Cardiac muscle cell (in vitro differentiated cells and primary cell): ENCODE measurements at places on chromosomes 11 and 22. TPM values are rescaled to one million over a fixed set of nuclear protein-coding genes. Genes with fewer than 3 reads are reported as not detected.

GRCh38 chr11:133895551-133895950, 50.2 kb upstream of the SPATA19 start:
- H3K27me3 ChIP-seq, result no peaks in the 10 kb centered on the region
- no peak overlapping the region for H3K4me3 ChIP-seq
- no peak for DNase-seq
- H3K4me1 ChIP-seq, result no peaks in the 10 kb centered on the region
- no peak overlapping the region for H3K27ac ChIP-seq

DNA sequence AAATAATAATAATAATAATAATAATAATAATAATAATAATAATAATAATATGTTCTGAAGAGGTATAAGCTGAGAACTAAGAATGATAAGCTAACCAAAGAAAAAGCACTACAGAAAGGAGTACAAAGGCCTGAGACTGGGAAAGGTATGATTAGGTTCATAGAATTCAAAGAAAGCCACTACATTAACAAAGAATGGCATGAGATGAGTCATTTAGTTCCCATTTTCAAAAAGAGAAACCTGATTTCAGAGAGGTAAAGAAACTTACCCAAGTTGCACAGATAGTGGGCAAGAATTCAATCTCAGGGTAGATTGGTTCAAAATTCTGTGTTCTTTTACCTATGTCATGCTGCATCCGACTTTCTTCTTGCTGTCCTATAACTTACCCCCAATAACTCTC, 350.9 kb downstream of the TTC28 start:
- H3K4me3 ChIP-seq, result no peak overlapping the region
- peaks cover 9% of the 10 kb centered on the region for H3K4me1 ChIP-seq
- H3K27ac ChIP-seq, result no peak overlapping the region
- no peaks in the 10 kb centered on the region for H3K27me3 ChIP-seq
- DNase-seq, result no peak

DNA sequence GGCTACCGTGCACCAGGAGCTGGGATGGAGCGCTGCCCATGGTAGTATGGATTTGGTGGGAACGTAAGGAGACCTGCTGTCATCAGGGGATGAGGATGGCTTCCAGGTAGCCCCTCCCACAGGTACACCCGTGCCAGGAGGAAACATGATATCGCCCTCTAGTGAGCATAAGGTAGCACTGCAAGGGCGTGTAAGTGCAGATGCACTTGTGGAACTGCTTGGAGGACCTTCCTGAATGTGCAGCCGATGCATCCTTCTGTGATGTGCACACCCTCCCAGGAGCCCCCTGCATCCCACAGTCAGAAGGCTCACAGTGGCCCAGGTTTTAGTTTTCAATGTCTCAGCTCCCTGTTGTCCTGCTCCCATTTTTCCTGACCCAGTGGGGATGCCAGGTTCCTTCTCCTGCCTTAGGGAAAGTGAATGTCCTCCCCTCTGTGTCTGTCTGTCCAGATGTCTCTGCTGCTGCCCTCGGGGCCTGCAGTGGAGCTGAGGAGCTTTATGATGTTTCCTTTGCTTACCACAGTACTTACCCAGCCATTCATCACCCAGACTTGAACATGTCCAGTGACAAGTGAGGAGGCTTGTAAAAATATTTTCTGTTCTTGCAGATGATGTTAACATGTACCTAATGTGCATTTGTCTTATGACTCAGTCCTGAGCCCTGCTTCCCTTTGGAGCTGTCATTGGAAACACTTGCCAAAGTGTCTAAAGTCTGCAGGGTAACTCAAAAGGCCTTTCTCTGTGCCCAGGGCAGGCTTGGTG, 49.2 kb downstream of the DBX1 start:
- H3K4me3 ChIP-seq, result no peak overlapping the region
- H3K27me3 ChIP-seq, result no peaks in the 10 kb centered on the region
- H3K4me1 ChIP-seq, result no peaks in the 10 kb centered on the region
- no peak overlapping the region for H3K27ac ChIP-seq
- DNase-seq, result peak; percentile 56

- H3K4me3 ChIP-seq, result no peak overlapping the region
- DNase-seq, result no peak
- peaks cover 10% of the 10 kb centered on the region for H3K4me1 ChIP-seq
- H3K36me3 ChIP-seq, result no peaks in the 10 kb centered on the region
- no peaks in the 10 kb centered on the region for H3K27me3 ChIP-seq
Observed at GRCh38 chr22:25159028-25159427, 40.6 kb upstream of the CRYBB3 start.

Gene TRIM48
- total RNA-seq, result not detected in 2 replicates

DNA sequence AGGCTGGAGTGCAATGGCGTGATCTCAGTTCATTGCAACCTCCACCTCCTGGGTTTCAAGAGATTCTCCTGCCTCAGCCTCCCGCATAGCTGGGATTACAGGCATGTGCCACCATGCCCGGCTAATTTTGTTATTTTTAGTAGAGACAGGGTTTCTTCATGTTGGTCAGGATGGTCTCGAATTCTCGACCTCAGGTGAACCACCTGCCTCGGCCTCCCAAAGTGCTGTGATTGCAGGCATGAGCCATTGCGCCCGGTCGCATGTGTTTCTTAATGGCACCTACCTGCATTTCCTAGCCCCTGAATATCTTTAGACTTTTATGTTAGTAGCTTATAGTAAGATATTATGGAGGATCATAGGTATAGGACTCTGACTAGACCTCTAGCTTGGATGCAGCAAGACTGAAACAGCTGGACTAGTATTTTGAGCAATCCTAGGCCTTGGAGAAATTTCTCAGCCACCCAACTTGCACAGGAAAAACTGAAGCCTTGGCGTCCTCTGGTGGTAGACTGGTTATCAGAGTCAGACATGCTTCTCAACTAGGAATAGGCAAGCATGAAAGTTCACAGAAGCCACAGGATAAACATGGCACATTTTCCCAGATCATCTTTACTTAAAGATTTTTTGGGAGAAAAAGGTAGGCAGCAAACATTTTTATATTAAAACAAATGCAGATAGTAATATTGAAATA, 22.7 kb upstream of the C1QTNF4 start:
- peaks cover 18% of the 10 kb centered on the region for H3K36me3 ChIP-seq
- H3K4me3 ChIP-seq, result no peak overlapping the region
- peak overlapping the region; percentile 14 for H3K27ac ChIP-seq
- no peaks in the 10 kb centered on the region for H3K27me3 ChIP-seq
- H3K4me1 ChIP-seq, result no peaks in the 10 kb centered on the region

DNA sequence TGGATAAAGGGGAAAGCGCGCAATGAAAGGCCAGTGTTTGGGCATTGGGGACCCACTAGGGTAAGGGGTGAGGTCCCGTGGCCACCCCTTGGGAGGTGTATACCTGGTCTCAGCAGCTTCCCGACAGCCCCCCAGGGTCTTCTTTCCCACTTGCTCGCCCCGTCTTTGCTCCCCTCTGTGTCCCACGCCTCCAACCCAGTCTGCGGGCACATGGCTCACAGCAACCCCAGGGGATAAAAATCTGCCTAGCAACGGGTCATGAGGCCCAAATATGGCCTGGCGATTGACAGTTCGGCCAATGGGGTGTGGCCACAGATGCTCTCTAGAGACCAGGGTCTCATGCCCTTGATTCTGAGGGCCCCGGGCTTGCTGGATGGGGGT, 41.6 kb downstream of the AHNAK start:
- peak; percentile 24 for DNase-seq
- H3K4me3 ChIP-seq, result no peak overlapping the region
- no peaks in the 10 kb centered on the region for H3K27me3 ChIP-seq
- H3K27ac ChIP-seq, result no peak overlapping the region
- H3K4me1 ChIP-seq, result peaks cover 43% of the 10 kb centered on the region
- no peaks in the 10 kb centered on the region for H3K36me3 ChIP-seq

DNA sequence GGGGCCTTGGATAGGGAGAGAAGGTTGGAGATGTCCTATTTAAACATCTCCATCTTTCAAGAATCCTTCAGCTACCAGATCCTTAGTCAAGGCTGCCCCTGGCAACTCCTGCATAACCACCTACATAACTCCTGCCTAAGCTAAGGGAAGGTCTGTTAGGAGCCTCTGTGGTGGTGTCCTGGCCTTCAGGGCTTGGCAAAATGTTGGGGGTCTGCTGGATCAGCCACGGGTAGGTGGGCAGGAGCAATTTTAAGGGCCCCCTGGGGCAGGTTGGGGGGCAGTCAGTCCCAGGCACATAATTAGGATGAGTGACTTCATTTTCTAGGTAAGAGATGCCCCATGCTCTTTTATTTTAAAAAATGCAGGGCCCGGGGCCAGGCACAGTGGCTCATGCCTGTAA, 25.9 kb downstream of the USH1C start:
- DNase-seq, result no peak
- H3K27me3 ChIP-seq, result no peaks in the 10 kb centered on the region
- no peaks in the 10 kb centered on the region for H3K4me1 ChIP-seq
- H3K36me3 ChIP-seq, result no peaks in the 10 kb centered on the region
- H3K4me3 ChIP-seq, result no peak overlapping the region
- no peak overlapping the region for H3K27ac ChIP-seq

Gene HBB
- total RNA-seq, result not detected in 2 replicates

GRCh38 chr11:41786087-41786486, 326.6 kb upstream of the LRRC4C start:
- no peak overlapping the region for H3K27ac ChIP-seq
- no peaks in the 10 kb centered on the region for H3K36me3 ChIP-seq
- H3K4me3 ChIP-seq, result no peak overlapping the region
- H3K27me3 ChIP-seq, result no peaks in the 10 kb centered on the region
- DNase-seq, result no peak

DNA sequence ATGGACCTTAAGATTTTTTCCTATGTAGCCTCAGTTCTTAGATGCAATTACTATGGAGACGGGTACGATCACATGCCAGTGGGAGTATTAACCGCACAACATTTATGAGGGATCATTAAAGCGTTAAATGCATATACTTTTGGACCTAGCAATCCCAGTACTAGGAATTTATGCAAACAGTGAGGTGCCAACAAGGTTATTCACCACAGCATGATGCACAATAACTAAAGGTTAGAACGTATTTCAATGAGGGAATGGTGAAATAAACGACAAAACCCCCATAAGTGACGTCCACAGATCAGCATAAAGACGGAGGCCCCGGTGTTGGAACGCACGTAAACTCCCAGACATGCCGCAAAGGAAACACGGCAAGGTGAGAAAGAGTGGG, 539 bp downstream of the SIRT3 start:
- peaks cover 10% of the 10 kb centered on the region for H3K4me1 ChIP-seq
- H3K36me3 ChIP-seq, result no peaks in the 10 kb centered on the region
- DNase-seq, result no peak
- H3K27ac ChIP-seq, result peak overlapping the region; percentile 93

GRCh38 chr11:11387622-11388305, 34.7 kb upstream of the CSNK2A3 start:
- H3K36me3 ChIP-seq, result no peaks in the 10 kb centered on the region
- no peak for DNase-seq
- no peaks in the 10 kb centered on the region for H3K4me1 ChIP-seq
- no peaks in the 10 kb centered on the region for H3K27me3 ChIP-seq
- no peak overlapping the region for H3K27ac ChIP-seq

GRCh38 chr22:41001722-41002122, 50.5 kb downstream of the RBX1 start:
- H3K27me3 ChIP-seq, result no peaks in the 10 kb centered on the region
- H3K27ac ChIP-seq, result no peak overlapping the region
- peak; percentile 45 for DNase-seq

Gene OR8G1
- not detected in 2 replicates for total RNA-seq

GRCh38 chr11:130691581-130691980, 224.7 kb downstream of the SNX19 start:
- no peak for DNase-seq
- H3K4me3 ChIP-seq, result no peak overlapping the region
- H3K27me3 ChIP-seq, result no peaks in the 10 kb centered on the region
- no peaks in the 10 kb centered on the region for H3K4me1 ChIP-seq

GRCh38 chr11:63015521-63016215, at the start of gene SLC22A8:
SLC22A8 (minus strand) TSS chr11:63015841; CDS start chr11:63014958, 883 bp downstream.
- H3K27ac ChIP-seq, result no peak within 1 kb of the TSS
- H3K4me1 ChIP-seq, result peaks cover 5% of the 10 kb centered on the region
- H3K27me3 ChIP-seq, result no peaks in the 10 kb centered on the region
- H3K4me3 ChIP-seq, result no peak within 1 kb of the TSS
- H3K36me3 ChIP-seq, result no peaks in the 10 kb centered on the region

Gene ASRGL1
- 6.8 and 6.9 TPM in 2 replicates for total RNA-seq

DNA sequence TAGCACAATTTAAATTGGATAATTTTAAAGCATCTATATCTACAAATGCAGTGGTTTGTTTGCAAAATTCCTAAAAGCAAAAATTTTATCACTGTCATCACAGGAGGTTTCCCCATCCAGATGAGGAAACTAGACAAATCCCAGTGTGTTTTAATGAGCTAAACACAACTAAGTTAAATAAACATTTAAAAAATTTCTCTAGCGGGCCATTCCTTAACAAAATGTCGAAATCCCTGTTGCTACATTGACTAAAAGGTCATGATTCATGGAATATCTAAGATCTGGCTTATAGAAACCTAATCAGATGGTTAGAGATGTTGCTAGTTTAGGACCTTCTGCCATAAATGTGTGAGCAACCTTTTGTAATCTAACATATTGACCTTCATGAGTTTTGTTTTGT, 107.3 kb upstream of the BDNF start:
- no peak overlapping the region for H3K27ac ChIP-seq
- H3K4me3 ChIP-seq, result no peak overlapping the region
- H3K4me1 ChIP-seq, result no peaks in the 10 kb centered on the region
- DNase-seq, result no peak
- H3K27me3 ChIP-seq, result no peaks in the 10 kb centered on the region
- no peaks in the 10 kb centered on the region for H3K36me3 ChIP-seq

Gene SLC6A5
- 0.07 TPM in 1 of 2 replicates, not detected in the other for total RNA-seq

DNA sequence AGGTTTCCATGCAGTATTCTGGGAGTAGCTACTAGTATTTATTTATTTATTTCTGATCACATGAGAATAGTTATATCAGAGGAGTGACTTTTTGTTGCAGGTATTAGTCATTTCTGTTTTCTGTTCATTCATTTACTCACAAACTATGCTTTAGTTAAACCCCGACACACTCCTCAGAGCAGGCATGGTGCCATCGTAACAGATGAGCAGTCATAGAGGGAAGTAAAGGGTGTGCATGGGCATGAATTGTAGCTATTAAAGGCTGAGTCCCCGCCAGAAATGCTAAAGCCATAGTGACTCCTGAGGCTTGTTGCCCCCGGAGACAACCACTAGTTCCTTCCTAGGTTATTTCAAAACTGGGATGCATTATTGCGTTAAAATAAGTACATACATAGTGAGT, 10.6 kb downstream of the JHY start:
- no peak for DNase-seq
- no peak overlapping the region for H3K27ac ChIP-seq
- no peaks in the 10 kb centered on the region for H3K36me3 ChIP-seq
